ENCODE measurements at places on chromosomes 7 and 10.

- DNase-seq: no peak
Measured at GRCh38 chr10:109062371-109062770, 860.9 kb downstream of the XPNPEP1 start.

GRCh38 chr10:60722623-60723022, 55.7 kb upstream of the CDK1 start:
- no peak for DNase-seq

GRCh38 chr7:12178317-12178716, 32.8 kb upstream of the TMEM106B start:
- DNase-seq: no peak

DNA sequence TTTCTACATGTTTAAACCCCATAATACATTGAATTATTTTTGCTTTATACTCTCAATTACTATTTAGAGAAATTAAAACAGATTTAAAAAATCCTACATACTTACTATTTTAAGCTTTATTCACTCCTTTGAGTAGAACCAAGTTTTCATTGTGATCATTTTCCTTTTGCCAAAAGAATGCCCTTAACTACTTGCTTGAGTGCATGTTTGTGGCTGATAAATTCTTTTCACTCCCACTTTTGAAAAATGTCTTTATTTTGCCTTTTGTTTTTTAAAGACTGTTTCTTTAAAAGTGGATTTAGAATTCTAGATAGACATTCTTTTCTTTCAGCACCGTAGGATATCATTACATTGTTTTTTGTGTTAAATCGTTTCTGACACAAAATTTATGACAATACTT, 22.3 kb upstream of the AGR3 start:
- DNase-seq: no peak

GRCh38 chr7:104820836-104821535, 193.0 kb upstream of the KMT2E start:
- DNase-seq: no peak

DNA sequence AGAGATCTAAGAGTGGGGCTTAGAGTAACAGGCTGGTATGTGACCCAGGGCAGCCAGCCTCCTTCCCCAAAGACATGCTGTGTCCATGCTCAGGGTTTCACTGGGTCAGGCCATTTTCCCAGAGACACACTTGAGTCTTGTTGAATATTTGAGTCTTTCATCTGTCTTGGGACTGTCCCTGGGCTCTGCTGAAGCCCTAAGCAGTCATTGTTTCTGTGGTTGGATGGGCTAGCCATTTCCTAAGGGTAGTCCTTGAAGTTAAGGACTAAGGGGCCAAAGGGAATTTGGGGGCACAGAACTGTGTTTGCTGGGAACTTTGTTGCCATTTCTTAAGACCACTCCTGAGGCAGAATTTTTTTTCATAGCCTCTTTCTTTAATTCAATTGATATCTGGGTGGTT, 98.4 kb upstream of the SAMD8 start:
- no peak for DNase-seq

- DNase-seq: no peak
Measured at GRCh38 chr10:10256860-10257259, 760.8 kb upstream of the CELF2 start.

DNA sequence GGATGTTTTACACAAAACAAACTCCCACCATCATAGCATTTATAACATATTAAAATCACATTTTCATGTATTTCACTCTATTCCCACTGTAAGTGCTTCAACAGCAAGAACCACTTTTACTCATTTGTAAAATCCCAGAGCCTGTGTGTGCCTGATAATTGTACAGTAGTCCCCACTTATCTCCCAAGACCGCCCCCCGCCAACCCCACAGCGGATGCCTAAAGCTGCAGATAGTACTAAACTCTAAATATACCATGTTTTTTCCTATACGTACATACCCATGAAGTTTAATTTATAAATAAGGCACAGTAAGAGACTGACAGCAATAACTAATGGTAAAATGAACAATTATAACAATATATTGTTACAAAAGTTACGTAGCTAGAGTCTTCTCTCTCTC, 33.5 kb downstream of the EZH2 start:
- DNase-seq: no peak

- DNase-seq: peak; percentile 77
Measured at GRCh38 chr10:69318867-69319727, 40.8 kb downstream of the HK1 start.

DNA sequence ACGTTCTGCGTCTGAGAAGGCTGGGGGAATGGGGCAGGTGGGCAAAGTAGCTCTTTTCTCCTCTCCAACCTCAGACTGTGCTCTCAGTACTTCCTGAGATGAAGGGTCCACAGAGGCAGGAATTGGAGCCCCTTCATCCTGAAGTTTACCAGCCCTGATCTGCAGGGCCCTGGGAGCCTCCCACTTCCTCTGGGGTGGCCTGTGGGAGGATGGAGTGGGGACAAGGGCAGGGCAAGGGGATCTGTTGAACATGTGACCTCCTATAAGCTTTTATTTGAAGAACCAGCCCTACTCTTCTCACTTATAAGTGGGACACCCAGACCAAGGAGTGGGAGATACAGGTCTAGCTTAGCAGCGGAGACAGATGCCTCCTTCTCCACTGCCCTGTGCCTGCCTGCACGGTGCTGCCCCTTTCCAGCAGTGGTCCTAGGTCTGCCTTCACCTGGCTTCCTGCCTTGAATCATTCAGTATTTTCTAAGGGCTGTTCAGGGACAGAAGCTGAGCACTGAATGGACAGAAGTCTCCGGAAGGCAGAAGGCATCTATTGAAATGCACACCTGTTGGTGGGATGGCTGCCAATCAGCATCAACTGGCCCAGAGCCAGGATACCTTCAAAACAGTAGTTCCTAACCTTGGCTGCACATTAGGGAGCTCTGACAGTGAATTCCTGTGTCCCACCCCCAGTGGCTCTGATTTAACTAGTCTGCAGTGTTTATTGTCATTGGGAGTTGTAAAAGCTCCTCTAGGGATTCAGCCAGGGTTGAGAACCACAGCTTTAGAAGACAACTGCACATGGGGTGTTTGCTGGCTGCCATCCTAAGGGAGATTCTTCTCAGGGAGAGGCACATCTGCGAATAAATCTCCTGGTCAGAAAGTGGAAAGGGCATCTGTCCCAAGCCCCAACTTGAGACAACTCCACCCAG, 2.7 kb upstream of the ARHGAP22 start:
- DNase-seq: no peak

DNA sequence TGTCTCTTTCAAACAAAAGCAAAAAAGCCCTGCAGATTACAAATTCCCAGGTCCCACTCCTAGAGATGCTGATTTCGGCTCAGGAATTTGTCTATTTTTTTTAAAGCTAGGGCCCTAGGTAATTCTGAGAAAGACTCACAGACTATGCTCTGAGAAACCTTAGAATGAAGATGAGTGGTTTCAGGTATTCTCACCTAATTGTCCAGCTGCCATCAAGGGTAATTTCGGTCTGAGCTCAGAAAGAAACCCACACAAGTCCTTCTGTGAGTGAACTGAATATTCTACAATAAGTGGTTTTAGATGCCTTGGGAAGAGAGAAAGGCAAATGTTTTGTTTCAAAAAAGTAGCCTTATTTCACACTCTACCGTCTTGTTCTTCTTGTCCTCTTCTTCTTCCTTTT, 45.7 kb downstream of the DCLRE1A start:
- DNase-seq: no peak

GRCh38 chr10:132104471-132105301, 38.9 kb downstream of the JAKMIP3 start:
- DNase-seq: no peak

- no peak for DNase-seq
Measured at GRCh38 chr10:112728997-112729396, 221.1 kb upstream of the TCF7L2 start.

DNA sequence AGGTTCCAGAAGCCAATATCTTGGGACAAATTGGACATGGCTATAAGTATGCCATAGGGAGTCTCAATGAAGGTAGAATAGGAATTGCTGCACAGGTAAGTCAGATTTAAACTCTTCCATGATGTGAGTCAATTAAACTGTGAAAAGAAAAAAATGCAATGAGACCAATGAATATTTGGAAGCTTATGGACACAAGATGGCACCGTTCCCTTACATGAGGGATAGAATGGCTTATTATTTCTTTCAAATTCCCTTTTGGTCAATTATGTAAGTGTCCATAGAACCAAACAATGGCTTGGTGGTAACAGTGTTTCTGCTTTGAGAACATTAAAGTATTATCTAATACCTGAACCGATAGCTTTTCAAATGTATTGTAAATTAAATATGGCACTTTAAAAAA, 35.6 kb downstream of the ACADSB start:
- no peak for DNase-seq

GRCh38 chr7:21429786-21430574, 2.1 kb downstream of the SP4 start:
- DNase-seq: no peak

GRCh38 chr7:4102231-4102841, 579.8 kb upstream of the FOXK1 start:
- no peak for DNase-seq

DNA sequence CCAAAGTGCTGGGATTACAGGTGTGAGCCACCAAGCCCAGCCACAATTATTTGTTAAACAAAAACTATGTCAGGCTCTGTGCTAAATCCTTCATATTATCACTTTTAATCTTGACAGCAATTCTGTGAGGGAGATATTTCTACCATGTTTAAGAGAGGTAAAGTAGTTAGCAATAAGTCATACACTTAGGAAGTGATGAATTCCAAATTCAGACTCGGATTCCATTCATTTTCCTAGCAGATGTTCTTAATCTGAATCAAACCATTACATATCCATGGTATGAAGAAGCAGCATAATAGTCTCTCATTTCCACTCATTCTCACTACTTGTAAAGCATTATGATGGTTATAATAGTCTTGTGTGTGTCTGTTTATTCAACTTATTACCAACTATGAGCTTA, 2.9 kb upstream of the CD36 start:
- DNase-seq: no peak

- DNase-seq: no peak
Measured at GRCh38 chr10:122329416-122329815, 45.1 kb upstream of the PLEKHA1 start.

GRCh38 chr10:110401401-110402076, 96.2 kb upstream of the DUSP5 start:
- DNase-seq: no peak

Measured in activated CD4-positive, alpha-beta T cell treated with anti-CD3 and anti-CD28 coated beads, Interleukin-2, amount 50 U/mL, for 24 hours (primary cell).